ENCODE measurements at places on chromosomes 5 and 9.

DNA sequence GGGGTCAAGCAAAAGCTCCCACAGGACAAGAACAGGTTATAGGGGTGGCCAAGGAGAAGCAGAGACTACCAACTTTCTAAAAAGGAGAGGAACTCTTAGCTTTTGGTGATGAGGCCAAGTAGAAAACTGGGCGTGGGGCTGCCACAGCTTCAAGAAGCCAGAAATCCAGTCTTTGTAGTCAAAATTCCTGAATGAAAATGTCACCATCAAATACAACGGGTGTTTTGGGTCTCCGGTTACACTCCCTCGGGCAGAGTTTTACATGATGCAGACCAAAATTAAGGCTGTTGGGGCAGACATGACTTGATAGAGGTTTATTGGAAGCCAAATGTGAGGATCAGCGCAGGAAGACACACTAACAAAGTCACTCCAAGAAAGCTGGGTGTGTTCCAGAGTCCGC is 29.4 kb upstream of the N4BP3 start:
- no peak for DNase-seq

DNA sequence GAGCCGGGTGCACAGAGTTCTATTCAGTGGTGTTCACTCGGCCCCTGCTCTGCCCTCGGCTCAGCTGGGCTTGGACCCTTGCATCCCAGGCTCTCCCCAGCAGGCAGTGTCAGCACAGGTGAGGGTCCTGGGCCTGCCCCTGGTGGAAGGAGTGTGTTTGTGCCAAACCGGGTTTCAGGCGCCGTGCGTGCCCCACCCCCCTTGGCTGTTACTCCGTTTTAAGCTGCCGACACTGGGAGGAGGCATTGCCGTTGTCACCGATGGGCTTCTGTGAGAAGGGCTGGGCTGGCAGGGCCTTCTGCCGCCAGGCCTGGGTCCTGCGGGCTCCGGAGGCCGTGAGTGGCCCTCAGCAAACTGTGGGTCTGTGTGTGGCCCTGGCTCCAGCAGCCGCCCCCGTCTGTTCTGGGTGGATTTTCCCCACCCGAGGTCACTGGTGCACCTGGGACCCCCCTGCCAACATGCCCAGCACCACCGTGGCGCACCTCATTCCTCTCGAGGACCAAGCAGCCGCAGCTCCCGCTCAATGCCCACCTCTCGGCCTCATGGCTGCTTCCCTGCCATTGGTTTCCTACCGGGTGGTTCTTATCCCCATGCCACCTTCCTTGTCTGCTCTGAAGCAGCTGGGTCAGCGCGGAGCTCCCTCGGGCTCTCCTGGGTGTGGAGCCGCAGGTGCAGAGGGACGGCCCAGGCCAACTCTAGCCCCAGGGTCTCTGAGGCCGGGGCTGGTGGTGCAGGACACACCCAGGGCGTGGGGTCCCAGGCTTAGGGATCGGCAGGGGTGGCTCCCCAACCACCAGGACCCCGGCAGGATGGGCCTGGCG is 44.3 kb upstream of the EXOC3 start:
- peak; percentile 74 for DNase-seq

- DNase-seq = no peak
Measured at GRCh38 chr5:80204808-80205614, 50.8 kb downstream of the SERINC5 start.

GRCh38 chr9:127449332-127449966 is 1.8 kb downstream of the RPL12 start:
- DNase-seq = no peak

DNA sequence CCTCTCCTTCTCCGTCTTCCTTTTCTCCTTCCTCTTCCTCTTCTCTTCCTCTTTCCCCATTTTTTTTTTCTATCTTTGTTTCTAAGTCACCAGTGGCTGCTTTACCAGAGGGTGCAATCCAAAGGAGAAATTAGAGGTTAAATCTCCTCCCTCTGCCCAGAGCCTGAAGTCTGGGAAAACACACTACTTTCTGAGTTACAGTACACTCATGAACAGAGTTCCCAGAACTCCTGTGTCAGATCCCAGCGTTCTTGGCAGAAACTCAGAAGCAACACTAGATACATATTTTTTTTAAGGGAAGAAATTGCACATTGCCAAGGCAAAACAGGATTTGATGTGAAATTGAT is 189.0 kb downstream of the SNCAIP start:
- DNase-seq = no peak

DNA sequence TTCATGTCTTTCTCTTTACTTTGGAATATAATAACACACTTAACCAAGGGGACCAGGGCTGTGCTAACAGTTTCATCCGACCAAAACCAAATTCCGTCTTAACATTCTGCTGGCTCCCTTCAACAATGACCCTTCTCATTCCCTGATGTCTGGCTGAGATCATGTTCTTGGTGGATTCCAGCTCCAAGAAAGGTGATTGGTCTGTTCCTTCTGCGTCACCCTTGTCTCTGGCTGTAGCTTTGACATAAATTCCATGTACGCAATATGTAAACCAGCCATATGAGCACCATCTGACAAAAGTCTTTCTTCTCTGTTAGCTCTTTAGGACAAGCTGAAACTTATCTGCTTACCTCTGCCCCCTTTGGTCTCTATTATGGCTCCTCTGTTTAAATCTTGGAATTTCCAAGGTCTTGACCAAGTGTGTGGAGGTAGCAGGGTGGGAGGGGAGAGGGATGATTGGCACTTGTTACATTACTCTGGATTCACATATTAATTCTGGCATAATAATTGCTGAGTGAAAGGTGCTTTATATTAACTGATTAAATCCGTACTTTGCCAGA is 45.7 kb upstream of the HSD17B4 start:
- no peak for DNase-seq

DNA sequence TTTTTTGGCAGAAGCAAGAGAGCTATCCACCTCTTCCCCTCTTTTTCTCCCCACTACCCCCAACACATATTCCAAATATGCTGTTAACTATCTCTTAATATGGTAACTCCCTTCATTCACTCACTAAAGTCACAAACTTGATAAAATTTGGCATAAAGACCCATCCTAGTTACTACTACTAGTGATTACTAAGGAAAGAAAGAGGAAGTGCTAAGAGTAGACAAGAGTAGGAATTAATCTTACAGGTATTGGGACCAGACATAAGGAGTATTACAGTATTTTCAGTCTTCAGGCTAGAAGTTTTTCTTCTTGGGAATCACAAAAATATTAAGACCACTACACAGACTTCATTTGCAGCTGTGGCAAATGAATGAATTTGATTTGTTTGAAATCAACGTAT is 2.2 kb downstream of the ADAMTS6 start:
- DNase-seq = no peak

DNA sequence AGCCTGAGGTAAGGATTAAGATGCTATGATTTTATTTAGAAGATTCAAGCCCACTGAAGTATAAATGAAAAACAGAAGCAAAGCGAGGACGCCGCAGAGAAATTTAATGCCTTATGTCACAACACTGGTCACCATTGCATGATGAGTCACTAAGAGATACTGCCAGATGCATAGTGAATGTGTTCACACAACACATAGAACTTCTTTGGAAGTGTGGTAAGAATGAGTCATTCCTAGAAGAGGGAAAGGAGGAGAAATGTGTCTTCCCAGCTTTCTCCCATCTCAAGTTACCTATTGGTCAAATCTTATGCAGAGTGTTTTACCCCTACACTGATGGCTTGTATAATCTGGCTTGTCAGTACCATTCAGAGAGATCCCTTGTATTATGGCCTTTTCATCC is 465.3 kb upstream of the ARRDC3 start:
- DNase-seq = no peak

GRCh38 chr5:115774684-115775083 is 41.8 kb downstream of the CDO1 start:
- DNase-seq = no peak

GRCh38 chr5:107570181-107570580 is 100.6 kb downstream of the EFNA5 start:
- no peak for DNase-seq

DNA sequence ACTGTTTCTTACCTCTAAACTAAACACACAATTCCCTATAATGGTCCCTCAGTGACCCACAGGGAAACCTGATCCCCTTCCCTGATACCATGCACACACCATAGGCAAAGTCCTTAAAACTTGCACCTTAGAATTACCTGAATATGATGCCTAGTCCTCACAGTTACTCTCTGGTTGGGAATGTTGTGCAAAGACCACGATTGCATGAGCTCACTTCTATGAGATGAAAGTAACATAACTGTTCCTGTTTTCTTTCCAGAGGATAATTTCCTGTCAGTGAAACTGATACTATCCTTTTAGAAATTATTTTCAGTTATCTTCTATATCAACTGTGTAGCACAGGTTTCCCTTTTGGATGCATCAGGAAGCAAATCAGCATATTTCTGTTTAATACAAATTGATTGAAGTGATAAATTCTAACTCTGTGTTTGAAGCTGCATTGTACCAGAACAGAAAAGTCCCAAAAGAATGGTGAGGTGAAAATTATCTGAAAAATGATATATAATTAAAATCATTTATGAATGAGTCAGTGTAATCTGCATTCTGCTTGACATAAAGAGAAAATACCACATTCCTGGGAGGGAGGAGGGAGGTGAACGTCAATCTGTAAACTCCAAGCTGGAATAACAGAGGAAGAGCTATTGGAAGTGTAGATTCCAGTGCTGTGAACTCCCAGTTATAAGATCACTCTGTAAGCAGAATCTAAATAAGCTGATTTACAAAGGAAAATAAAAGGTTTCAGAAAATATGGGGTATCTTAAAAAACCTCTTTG is 51.2 kb upstream of the TNFAIP8 start:
- no peak for DNase-seq

- DNase-seq = no peak
Measured at GRCh38 chr5:129249886-129250285, 155.3 kb downstream of the ISOC1 start.

DNA sequence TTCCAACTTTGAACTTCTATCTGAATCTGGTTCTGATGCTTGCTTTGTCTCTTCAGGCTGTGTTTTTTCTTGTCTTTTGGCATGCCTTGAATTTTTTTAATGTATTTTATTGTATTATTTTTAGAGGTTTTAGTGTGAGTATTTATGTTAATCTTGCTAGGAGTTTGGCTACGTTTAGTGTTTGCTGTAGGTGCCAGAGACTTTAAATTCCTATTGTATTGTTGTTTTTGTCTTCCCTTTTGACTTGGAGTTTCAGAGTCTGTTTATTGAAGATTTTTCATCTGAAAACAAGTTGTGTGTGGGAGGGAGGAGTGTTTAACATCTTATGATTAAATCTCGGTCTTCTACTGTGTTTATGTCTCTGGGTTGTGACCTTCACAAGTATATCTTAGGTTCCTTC is 956.8 kb downstream of the TLE1 start:
- DNase-seq = no peak

DNA sequence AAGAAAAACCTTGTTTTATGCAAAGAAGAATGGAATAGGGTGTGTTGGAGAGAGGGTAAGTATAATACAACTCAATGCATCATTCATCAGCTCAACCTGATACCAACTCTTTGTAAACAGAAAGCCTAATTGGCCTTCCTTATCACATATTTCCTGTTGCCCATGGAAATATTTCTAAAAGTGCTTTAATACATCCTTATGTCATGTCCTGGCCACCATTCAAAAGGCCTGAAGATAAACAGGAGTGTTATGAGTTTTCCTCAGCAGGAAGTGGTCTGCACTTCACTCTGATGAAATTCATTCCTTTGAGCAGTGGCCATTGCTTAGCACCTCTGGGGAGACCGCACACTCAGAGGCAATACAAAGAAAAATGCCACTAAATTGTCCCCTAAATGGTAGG is 511.2 kb downstream of the SEMA5A start:
- no peak for DNase-seq

DNA sequence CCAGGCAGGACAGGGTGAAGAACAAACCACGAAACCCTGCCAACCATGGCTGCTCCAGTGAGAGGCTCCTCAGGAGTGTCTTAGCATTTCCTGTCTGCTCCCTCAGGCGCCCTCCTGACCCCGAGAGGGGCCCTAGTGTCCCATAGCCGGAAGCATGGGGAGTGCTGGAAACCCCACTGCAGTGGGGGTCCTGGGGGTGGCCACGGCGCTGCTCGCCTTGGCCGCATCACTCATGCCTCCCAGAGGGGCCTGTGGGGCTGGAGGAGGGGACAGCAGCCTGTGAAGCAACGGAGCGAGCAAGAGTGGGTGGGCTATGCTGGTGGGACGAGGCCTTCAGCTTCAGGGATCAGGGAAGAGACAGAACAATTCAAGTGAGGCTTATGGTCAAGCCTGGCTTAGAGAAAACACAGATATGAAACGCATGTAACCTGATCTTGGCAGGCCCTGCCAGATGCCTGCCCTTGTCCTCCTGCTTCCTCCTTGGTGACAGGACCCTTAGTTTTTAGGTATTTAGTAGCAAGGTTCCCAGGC is 219.1 kb downstream of the FANCC start:
- no peak for DNase-seq

- no peak for DNase-seq
Measured at GRCh38 chr9:10701906-10702305, 89.1 kb upstream of the PTPRD start.

DNA sequence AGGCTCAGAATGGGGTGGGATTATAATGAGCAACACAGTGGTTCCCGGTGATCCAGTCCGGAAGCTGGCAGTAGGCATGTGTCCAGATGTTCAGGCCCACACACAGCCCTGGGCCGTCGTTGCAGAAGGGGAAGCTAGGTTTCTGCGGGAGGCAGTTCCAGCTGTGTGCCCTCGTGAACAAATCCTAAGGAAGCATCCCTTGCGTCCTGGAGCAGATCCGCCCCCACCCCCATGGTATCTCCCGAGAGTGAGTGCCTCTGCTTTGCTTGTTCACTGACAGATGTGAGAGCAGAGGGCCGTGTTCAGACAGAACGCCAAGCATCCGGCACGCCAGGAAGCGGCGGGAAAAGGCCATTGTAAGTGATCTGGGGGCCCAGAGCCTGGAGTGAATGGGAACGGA is 104.8 kb downstream of the PDE6A start:
- DNase-seq = peak; percentile 56

Data from spleen (tissue), 13 donors.